ENCODE measurements at places on chromosomes 6 and 20.

GRCh38 chr6:107676042-107676441 is 148.1 kb downstream of the SCML4 start:
- DNase-seq, result no peak

- DNase-seq, result no peak
Measured at GRCh38 chr6:45687570-45687969, 309.8 kb upstream of the SUPT3H start.

DNA sequence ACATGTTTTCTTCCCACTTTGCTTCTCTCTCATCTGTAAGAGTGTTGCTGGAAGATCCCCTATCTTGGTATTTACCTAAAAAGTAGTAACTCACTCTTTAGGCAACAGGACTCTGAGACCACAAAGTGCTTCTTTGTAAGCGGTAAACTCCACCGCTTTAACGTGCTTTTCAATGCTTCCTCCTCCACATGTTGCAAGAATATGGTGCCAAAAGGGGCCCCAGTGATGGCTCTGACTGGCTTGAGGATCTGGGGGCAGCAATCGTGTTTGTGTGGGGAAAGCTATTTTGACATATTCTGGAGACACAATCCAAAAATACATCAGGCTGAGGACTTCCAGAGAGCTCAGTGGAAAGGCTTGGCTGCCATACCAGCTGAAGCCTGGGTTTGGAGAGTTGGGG is 12.4 kb upstream of the CPNE5 start:
- no peak for DNase-seq

GRCh38 chr6:154885214-154885613 is 109.9 kb upstream of the TIAM2 start:
- no peak for DNase-seq

DNA sequence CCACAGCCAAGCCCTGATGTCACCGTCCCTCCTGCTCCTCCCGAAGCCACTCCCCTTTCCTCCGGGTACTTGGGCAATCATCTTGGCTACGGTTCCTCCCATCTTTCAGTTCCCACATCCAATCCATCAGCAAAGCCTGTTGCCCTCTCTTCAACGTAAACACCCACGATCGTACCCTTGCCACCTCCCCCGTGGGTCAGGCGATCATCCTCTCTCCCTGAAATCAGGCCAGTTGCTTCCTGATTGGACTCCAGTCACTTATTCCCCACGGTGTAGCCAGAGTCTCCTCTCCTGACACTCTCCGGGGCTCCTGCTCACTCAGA is 44.5 kb downstream of the SULF2 start:
- no peak for DNase-seq

DNA sequence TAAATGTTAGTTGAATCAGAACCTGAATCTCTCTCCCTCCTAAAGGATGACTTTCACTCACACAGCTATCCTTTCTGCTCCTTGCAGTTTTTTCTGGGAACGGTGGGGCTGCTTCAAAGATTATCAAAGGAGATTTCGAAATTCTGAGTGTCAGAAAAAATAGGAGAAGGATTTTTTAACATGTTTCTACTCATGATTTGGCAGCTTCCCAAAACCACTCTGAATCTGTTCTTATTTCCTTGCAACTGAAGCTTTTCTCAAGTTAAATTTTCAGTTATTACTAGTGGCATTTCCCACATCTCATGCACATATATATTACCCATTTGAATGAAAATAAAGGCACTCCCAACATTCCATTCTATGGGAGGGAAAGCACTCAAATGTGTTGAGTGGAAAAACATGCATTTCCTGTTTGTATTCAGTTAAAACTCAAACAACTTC is 123.6 kb downstream of the LCA5 start:
- DNase-seq, result no peak

DNA sequence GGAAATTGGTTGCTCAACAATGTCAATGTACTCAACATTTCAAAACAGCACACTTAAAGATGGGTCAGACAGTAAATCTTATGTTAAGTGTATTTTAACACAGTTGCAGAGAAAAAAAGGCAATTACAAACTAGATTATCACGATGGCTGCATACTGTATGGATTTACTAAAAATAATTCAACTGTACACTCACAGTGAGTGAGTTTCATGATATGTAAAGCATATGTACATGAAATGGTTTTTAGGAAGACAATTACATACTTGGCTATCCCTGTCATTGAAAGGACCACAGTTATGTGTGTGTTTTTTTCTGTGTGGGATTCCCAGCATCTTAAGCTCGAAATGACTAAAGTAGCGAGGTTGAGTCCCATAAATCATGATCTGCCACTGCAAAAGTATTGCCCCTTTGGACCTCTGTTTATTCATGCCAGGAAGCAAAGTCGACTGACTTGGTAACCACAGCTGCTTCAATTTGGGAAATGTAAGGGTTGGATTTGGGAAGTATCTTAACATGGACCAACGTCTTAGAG is 5.5 kb upstream of the SALL4 start:
- DNase-seq, result no peak

DNA sequence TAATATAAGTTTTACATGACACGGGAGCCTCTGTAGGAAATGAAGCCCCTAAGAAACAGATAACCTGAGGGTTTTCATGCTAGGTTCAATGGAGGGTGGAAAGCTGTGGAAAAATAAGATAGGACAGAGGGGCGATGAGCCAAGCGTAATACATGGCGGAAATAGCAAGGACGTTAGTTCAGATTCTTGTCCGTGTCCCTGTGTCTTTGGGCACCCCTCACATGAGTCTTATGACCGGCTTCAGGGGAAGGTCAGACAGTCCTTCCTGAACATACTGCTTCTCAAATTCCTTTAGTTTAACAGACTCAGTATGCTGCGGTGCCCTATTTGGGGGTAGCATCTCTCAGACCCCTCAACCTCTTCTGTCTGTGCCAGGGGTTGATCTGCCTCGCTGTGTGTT is 20.8 kb downstream of the EFCAB8 start:
- no peak for DNase-seq

Data from ELR (cell line).